AG10803 (cell line): ENCODE measurements at places on chromosomes 12 and 14.

DNA sequence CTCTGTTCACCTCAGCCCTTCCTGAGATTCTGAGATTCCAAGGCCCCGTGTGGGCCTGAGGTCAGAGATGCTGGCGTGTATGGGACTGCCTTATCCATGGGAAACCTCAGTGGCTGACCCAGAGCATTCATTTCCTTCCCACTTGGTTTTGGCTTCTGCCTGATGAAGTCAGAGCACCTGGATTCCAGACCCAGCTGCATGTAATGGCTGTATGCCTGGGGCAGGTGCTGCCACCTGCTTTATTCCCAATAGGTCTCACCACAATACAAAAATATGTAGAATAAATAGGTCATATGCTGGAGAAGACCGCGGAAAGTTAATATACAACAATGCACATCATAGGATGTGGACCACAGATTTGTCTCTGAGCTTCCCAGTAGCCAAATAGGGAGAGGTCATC lies 25.6 kb downstream of the FIGNL2 start:
- no peak for DNase-seq

GRCh38 chr14:95444132-95445129 lies 72.0 kb downstream of the SYNE3 start:
- no peak for DNase-seq

DNA sequence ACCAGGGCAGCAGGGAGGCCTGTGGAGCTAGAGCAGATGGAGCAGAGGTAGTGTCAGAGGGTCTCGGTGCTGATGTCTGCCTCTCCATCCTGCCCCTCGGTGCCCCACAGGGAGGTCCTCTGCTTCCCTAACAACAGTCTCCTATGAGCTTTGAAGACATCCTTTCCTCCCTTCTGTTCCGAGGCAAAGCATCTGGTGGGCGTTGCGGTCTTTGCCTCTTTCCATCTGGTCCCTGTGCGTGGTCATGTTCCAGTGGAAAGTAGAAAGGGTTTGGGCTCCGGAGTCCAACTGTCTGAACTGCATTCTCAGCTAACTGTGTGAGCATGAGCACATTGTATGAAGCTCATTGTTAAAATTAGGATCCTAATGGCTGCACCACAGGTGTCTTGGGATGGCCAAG lies 370.6 kb downstream of the AACS start:
- DNase-seq = no peak

DNA sequence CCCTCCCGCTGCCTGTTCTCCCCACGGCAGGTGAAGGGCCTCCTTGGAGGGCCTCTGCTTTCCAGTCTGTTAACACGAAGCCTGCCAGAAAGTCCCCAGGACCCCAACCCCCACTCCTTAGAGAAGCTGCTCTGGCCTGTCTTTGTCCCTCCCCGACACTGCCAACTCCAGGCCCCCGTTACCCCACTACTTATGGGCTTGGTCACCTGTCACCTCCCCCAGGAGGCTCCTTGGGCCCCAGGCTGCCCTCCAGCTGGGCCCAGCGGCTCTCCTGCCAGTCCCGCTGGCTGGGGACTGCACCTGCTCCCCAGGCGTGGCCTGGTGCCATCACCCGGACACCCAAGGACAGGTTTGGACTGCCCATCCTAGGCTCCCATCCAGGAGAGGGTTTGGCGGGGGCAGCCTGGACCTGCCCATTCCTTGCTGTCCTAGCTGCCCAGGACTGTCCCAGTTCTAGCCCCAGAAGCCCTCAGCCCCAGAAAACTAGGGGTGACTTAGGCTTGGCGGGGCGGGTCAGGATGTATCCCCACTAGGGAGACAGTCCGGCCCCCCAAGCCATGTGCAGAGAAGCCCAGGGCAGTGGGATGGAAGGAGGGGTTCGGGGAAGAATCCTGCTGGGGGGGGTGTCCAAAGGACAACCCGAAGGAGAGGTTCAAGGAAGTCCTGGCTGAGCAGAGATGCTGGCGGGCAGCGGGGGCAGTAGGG lies 155.7 kb upstream of the C14orf180 start:
- no peak for DNase-seq

GRCh38 chr14:23077962-23078361 lies 17.0 kb downstream of the ACIN1 start:
- DNase-seq = no peak

GRCh38 chr12:103350116-103350515 lies 145.7 kb downstream of the C12orf42 start:
- no peak for DNase-seq

GRCh38 chr14:106549064-106549463 lies 1022.7 kb downstream of the TMEM121 start:
- no peak for DNase-seq

GRCh38 chr12:104460973-104461698 lies 4.4 kb downstream of the CHST11 start:
- DNase-seq = no peak

- no peak for DNase-seq
These were observed 82.6 kb upstream of the GTF2A1 start for GRCh38 chr14:81303258-81303935.

DNA sequence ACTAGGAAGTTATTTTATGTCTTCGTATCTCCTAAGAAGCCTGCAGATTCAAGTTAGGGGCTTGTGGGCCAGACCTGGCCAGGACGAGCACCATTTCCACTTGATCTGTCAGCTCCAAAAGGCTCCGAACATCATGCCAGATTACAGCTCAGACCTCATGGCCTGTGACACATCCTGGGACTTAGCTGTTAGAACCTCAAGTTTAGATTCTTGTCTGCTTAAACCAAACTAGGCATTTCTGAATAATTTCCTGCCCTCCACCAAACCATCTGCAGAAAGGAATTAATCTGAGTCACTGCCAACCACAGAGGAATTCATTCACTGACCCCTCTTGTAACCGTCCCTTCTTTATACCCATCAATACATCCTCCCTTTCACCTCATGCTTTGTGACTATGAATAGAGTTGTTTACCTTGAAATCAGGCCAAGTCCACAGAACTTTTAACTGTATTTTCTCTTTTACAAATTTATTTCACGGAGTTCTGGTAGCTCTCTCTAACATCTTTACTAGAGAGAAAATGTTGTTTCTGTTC lies 120.3 kb downstream of the FBXL14 start:
- DNase-seq = peak; percentile 98

DNA sequence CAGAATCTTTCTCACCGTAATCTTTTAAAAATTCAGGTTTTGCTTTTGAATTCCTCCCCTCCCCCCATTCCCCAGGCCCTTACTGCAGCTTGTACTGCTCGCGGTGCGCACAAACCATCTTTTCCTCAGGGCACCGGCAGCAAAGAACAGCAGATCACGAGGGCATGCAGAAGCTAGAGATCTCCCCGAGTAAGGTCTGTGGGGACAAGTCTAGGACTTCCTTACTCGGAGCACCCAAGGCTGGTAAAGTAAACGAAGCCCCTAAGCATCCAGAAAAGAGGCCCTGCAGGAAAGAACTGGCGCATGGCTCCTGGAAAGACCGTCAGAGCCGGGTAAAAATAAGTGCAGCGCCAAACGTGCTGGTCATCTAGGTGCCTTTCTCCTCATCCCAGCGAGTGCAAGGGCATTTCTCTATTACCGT lies 727 bp downstream of the LDHB start:
- peak; percentile 38 for DNase-seq

GRCh38 chr12:12470751-12471306 lies 91.8 kb downstream of the DUSP16 start:
- DNase-seq = no peak

GRCh38 chr12:39592295-39592694 lies 27.3 kb downstream of the ABCD2 start:
- no peak for DNase-seq

GRCh38 chr14:61315313-61315712 lies 6.1 kb upstream of the PRKCH start:
- no peak for DNase-seq

DNA sequence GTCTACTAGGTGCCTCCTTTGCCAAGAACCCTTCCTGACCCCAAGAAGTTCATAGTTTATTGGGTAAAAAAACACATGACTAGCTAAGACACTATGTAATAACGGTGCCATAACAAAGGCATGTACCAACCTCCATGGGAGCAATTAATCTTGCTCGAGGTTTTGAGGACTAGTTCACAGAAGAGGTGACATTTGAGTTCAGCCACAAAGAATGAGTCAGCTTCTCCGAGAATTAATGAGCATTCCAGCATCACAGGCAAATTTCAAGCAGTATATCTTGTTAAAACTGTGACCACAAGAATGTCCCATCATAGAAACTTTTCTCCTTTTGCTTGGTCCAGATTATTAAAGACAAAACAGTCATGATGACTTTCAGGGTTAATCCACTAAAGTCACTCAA lies 113.0 kb upstream of the RAP1B start:
- peak; percentile 100 for DNase-seq

DNA sequence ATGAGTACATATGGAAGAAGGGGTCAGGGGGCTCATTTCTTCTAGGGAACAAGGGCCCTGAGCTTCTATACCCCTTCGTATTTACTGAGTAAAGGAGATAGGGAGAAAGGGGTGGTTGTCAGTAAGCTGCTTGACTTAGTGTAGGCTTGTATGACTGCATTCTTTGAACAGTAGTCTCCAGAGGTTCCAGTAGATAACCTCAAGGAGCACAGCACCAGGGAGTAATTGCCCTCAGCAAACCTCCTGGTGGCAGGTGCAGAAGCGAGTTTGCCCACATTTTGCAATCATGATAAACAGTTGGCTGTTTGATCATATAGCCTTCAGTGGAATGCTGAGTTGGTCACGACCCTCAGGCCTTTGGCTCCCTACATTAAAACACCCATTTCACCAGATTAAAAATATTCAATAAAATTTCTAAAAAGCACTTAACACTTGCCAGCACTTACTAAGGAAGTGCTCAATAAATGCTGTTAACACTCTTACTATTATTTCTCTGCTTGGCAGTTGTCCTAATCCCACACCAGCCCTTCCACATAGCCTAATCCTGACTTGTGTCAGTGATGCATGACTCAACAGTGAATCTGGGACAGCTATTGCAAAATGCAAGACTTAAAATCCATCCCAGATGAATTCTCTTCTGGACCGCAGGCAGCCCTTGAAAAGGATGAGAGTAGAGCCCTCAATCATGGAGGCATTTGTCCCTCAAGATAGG lies 3.7 kb upstream of the DHRS4L2 start:
- DNase-seq = peak; percentile 99

DNA sequence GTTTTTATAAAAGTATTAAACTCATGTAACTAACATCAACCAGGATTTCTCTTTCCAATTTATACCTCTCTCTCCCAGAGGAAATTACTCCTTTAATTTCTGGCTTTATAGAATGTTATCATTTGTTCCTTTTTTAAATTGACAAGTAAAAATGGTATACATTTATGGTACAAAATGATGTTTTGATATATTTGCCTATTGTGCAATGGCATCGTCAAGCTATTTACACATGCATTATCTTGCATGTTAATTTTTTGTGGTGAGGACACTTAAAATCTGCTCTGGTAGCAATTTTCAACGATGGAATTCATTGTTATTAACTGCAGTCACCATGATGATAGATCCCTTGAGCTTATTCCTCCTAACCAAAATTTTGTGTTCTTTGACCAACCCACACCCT lies 149.0 kb upstream of the NAV3 start:
- DNase-seq = no peak

GRCh38 chr14:41051801-41052200 lies 554.9 kb upstream of the LRFN5 start:
- DNase-seq = no peak

GRCh38 chr14:53888535-53889386 lies 67.9 kb downstream of the BMP4 start:
- no peak for DNase-seq

GRCh38 chr12:85301051-85301450 lies 21.0 kb downstream of the ALX1 start:
- DNase-seq = no peak

DNA sequence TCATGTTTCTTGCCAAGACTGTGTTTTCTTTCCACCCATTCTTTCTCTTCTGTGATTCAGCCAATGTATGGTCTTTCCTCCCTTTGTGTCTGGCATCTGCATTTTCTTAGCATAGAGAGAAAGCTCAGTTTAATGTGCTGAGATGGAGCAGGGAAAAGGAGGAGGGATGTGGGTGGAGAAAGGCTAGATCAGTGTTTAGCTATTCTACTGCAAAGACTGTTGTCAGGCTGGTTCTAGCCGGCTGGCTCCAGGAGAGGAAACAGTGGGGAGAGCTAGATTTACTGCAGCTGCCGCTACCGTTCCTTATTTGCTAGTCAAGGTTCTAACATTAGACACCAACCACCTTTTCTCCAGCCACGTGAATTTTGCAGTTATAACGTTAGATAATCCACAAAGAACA lies 5.2 kb upstream of the RIMKLB start:
- peak; percentile 18 for DNase-seq

GRCh38 chr14:80924365-80925103 lies 17.0 kb downstream of the CEP128 start:
- no peak for DNase-seq

DNA sequence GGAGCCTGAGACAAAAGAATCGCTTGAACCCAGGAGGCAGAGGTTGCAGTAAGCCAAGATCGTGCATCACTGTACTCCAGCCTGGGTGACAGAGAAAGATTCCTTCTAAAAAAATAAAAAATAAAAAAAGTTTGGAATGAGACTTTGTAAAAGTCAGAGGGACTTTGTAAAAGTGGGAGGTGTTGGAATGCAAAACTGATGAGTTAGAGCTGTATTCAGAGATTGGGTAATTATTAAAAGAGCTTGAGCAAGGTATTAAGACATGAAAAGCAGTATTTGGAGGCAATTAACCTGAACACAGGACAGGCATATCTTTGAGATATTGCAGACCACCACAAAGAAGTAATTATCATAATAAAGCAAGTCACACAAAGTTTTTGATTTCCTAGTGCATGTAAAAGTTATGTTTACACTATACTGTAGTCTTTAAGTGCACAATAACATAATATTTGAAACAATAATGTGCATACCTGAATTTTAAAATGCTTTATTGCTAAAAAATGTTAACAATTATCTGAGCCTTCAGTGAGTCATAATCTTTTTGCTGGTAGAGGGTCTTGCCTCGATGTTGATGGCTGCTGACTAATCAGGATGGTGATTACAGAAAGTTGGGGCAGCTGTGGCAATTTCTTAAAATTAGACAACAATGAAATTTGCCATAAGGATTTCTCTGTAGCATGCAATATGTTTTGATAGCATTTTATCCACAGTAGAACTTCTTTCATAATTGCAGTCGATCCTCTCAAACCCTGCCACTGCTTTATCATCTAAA lies 33.1 kb downstream of the PHLDA1 start:
- peak; percentile 48 for DNase-seq
